Mammary epithelial cell (primary cell): ENCODE measurements at places on chromosomes 6 and 20. TPM values are rescaled to one million over a fixed set of nuclear protein-coding genes. Genes with fewer than 3 reads are reported as not detected.

Gene MYB
- total RNA-seq: 0.40 TPM in 1 of 2 replicates, not detected in the other

Gene NKX2-2
- not detected for total RNA-seq

Gene PRND
- not detected for total RNA-seq

Gene SIRPD
- not detected in 2 replicates for total RNA-seq

Gene CASS4
- under 0.01 TPM for total RNA-seq

Gene DEFB112
- total RNA-seq: not detected in 2 replicates

Gene C6orf141
- 39.8 and 73.7 TPM in 2 replicates for total RNA-seq
